Activated CD8-positive, alpha-beta memory T cell treated with anti-CD3 and anti-CD28 coated beads for 48 hours (primary cell): ENCODE measurements at places on chromosomes 7 and 10.
A peak's percentile ranks its signal among the peaks of the same experiment; 100 is the strongest.

DNA sequence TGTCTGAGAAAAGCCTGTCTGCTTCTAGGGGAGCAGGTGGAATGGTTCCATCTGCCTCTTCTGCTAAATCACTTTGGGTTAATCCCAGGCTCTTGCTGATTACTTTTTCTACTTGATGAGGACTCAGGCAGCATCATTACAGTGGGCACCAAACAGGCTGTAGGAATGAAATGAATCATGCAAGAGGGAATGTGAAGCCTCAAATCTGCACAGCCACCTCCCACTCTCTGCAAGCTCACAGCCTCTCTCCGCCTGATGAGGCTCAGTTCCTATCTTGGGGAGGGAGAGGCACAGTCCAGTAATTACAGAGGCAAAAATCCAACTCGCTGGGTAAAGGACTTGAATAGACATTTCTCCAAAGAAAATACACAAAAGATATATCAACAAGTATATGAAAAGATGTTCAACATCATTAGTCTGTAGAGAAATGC is 34.0 kb downstream of the HSPA12A start:
- no peak for DNase-seq

DNA sequence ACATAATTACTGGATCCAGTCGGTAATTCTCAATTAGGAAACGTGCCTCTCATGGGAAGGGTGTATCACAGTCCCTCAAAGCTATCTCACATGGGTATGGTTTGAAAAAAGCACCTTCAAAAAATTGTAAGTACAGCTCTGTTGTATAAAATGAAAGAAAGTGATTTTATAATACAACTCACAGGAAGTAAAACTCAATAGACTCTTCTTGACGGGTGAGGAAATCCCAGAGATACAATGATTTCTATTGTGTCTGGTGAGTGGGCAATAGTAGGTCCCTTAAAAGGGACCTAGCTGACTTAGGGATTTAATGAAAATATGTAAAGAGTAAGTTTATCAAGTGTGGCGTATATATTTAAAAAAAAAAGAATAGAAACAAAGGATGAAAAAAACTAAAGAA is 27.0 kb downstream of the TASOR2 start:
- no peak for DNase-seq

DNA sequence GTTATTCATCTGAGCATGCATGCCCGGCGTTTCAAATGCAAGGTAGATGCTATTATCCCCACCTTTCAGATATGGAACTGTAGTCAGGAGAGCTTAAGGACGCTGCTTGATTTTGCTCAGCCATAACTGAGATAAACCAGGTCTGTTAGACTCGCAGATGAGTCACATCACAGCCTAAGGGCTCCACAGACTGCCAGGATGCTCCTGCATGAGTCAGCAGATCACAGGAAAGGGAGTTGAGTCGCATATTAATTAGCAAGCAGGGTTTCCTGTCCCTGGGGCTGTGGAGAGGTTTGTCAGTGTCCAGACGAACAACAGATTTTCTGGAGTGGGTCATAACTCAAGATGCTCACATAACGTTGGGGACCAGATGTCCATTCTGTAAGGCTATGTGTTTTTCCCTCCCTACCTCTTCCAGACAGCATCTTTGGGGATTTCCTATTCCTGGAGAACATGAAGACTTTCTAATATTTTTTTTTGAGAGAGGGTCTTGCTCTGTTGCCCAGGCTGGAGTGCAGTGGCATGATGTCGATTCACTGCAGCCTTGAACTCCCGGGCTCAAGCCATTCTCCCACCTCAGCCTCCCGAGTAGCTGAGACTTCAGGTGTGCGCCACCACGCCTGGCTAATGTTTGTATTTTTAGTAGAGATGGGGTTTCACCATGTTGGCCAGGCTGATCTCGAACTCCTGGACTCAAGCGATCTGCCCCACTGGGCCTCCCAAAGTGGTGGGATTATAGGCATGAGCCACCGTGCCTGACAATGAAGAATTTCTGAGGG is 36.7 kb downstream of the PFKFB3 start:
- peak; percentile 40 for DNase-seq

DNA sequence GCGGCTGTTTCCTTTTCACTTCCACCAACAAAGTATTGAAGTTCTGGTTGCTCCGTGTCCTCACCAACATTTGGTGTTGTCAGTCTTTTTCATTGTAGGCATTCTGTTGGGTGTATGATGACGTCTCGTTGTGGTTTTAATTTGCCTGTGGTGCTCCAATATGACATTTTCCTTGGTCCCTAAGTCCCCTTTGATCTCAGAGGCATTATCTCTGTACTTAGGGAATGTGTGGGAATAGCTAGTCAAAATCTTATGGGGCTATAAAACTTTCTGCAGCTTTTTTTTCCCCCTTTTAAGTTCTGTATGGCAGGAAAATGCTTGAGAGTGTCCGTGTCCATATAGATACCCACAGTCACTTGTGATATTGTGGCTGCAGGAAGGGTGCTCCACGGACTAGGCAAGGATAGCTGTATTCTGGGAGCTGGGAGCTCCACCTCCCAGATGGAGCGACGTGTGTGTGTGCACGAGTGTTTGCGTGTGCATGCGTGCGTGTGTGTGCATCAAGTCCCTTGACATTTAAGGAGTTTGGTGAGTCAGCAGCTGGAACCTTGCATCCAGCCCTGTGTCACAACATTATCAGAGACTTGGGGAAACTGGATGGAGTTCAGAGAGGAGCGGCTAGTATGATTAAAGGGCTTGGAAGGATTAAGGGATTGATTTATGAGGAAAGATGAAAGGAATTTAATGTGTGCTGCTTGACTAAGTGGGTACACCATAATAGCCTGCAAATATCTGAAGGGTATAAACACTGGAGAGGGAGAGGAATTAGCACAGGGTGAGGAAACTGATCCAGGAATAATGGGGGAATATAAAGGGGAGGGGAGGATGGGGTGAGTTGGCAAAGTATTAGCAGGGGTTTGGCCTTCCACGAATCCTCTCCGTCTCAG is 66.8 kb downstream of the LRMDA start:
- no peak for DNase-seq

DNA sequence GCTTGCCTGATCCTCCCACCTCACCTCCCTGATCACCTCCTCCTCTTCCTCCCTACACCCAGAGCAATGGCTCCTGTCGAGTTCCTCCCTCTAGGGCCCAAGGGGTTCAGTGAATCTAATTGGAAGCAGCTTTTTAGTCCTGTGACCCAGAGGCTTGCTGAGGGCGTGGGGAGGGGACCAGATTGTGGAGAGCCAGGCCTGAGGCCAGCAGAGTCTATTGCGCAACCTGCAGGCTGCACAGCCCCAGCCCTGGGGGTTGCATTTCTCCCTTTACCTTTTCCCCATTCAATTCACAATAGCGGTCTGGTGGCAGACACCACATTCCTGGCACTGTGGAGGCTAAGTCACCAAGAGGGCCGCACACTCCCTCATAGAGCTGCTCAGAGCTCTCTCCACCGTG is 32.5 kb downstream of the GHRHR start:
- DNase-seq: no peak

DNA sequence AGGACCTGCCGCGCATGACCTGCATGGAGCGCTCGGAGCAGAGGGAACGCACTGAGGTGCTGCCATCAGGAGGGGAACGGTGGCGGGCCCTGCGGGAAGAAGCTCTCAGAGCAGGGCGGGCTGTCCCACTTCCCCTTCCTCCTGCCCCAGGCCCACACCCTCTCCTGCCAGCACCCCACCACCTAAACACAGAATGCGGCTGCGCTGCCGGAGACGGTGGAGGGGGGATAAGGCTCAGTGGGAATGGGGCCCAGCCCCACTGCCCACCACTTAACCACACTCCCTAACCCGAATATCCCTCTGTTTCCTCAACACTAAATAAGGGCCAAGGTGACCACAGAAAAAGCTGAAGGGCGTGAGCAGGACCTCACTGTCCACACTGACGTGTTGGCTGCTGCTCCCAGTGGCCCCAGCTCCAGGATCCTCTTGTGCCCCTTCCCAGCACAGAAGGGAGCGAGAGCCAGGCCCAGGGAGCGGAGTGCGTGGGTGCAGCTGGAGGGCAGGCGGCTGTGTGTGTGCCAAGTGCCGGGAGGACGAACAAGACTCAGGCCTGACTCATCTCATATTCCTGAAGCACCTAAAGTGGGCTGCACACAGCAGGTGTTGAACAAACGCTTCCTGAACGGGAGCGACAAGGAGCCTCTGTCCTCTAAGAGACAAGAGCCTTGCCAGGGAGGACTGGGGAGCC is 116.8 kb downstream of the MAD1L1 start:
- no peak for DNase-seq

DNA sequence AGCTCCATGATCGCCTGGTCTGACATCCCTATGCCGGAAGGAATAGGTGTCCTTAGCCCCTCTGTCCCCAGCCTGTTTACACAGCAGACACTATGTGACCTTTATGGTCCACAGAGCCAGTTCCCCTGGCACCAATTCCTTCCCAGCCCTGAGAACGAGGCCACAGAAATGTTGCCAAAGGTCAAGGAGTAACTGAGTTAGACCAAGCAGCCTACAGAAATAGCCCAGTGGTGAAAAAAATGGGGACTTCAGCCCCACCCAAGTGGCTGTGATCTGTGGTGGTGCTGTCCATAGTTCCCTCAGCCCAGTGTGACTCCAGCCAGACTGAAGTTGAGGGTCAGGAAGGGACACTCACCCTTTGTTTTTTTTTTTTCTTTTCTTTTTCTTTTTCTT is 2.5 kb downstream of the PGAM2 start:
- DNase-seq: no peak

DNA sequence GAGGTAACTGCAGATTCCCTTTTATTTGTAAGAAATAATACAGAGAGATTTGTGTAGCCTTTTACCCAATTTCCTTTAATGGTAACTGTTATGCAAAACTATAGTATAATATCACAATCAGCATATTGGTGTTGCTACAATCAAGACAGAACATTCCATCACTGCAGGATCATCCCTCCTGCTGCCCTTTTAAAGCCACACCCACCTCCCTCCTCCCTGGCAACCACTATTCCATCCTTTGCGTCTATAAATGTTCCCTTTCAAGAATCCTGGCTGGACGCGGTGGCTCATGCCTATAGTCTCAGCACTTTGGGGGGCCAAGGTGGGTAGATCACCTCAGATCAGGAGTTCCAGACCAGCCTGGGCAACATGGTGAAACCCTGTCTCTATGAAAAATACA is 13.2 kb downstream of the ACBD7 start:
- no peak for DNase-seq

GRCh38 chr7:7681936-7682329 is 36.5 kb downstream of the RPA3 start:
- no peak for DNase-seq

DNA sequence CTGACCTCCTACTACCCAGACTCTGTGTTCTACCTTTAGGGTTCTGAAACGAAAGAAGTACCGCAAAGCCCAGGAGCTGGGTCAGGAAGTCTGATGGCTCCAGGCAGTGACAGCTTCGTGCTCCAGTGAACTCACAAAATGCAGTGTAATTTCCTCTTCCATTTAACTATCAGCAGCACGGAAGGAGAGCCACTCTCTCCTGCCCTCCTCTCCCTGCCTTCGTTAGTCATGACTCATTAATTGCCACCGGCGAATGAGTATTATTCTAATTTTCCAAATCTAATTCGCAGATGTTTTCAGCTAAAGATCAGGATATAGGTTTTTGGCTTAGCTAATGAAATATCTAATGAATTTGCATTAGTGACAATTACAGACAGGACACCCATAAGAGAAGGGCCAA is 1262.0 kb downstream of the TYW1 start:
- no peak for DNase-seq

- no peak for DNase-seq
Measured at GRCh38 chr10:94281654-94282053, 81.1 kb downstream of the NOC3L start.

GRCh38 chr10:124447751-124448466 is 1.9 kb downstream of the NKX1-2 start:
- DNase-seq: no peak

DNA sequence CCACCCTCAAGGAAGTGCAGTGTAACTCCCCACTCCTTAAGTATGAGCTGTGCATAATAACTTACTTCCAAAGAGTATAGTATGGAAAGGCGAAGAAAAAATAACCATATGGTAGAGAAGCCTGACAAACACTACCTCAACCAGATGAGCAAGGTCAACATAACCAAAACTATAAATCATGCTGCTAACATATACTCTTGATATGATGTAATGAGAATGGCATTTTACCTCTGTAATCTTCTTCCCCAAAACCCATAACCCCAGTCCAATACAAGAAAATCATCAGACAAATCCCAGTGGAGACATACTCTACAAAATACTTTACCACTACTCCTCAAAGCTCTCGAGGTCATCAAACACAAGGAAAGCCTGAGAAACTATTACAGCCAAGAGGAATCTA is 15.8 kb downstream of the OSBPL3 start:
- no peak for DNase-seq

GRCh38 chr7:29851487-29851886 is 45.2 kb downstream of the WIPF3 start:
- no peak for DNase-seq

- no peak for DNase-seq
Measured at GRCh38 chr10:90420637-90421318, 437.1 kb downstream of the HTR7 start.

- DNase-seq: no peak
Measured at GRCh38 chr7:836429-836828, 4.2 kb downstream of the SUN1 start.

DNA sequence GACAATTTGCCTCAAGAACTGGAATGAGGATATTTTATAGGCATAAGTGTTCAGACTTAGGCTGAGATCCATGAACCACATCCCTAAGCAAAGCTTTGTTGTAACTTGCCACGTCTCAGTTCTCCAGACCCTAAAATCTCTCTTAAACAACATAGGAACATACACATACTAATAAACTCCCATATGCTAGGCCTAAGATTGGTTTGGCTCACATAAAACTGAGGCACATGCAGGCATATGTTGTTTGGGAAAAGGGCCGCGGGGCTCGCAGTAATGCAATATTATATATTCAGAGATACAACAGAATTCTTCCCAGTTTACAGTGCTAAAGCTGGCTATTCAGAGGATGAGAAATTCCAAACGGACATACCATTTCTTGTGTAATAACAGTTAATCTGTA is 61.0 kb downstream of the DOCK4 start:
- DNase-seq: no peak

- DNase-seq: no peak
Measured at GRCh38 chr7:108711611-108712010, 141.9 kb downstream of the DNAJB9 start.

DNA sequence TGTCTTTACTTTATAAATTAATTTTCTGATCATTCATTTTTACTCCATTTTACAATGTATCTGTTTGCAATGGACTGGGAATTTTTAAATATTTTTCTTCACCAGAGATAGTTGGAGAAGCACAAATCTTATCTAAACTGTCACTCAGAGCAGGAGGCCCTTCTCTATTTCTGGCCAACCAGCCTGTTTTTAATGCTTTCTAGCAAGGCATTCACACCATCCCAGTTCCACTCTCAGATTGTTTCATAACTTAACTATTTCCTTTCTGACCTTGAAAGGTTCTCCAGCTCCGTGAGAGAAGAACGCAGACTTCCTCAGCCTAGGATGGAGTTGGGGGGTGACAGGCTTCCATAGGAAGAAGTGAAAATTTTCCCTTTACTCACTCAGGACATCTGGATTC is 155.8 kb downstream of the SKIDA1 start:
- no peak for DNase-seq

DNA sequence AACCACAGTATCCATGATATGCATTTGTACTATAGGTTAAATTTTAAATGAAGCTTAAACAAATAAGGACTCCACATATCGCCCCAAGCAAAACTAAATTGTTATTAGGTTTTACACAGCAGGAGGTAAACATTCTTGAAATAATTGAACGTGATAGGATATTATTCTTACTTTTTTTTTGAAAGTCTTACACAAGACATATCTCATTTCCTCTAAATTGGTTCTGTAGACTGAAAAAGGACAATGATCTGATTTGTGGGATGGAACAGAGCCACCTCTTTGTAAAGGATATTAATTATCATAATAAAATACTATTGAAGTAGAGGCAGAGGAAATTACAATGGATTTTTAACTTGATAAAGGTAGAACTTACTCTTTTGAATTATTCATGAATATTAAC is 155.1 kb upstream of the SEMA3D start:
- no peak for DNase-seq
